GM23248 (cell line): ENCODE measurements at places on chromosomes 3 and 15. TPM values are rescaled to one million over a fixed set of nuclear protein-coding genes. Genes with fewer than 3 reads are reported as not detected.

SAMD7 gene
- not detected in 2 replicates for polyA plus RNA-seq

LINGO1 gene
- polyA plus RNA-seq = not detected in 2 replicates

SUCNR1 gene
- not detected in 2 replicates for polyA plus RNA-seq

HDAC11 gene
- polyA plus RNA-seq = 11.7 and 12.1 TPM in 2 replicates

DNA sequence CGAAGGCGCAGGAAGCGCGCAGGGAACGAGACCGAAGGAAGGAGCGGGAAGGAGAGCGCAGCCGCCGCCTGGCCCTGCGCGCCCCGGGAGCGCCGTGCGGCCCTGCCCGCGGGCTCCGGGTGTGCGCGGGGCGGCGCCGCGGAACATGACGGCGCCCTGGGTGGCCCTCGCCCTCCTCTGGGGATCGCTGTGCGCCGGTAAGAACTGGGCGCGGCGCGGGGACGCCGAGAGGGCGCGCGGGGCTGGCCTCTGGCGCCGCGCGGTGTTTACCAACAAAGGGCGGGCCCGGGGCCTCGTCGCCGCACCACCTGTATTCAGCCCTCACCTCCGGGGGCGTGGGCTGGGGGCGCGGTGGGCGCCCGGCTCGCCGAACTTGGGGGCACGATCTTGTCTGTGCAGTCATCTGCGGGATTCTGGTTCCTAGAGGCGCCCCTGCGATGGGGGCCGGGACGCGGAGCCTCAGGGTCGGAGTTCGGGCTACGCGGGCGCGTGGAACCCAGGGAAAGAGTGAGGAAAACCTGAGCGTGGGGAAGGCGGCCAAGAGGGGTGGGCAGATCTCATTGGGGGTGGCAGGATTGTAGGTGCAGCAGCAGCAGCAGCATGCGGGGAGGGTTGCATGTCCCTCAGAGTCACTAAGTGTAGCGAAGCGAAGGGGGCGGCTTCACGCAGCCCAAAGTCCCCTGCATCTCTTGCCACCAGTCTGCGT is 641 bp downstream of the ACVR2B start:
- DNase-seq = peak; percentile 65

GRCh38 chr3:122681284-122681973 is 790 bp downstream of the PARP14 start:
- DNase-seq = peak; percentile 12
